ENCODE measurements at places on chromosomes 6 and 20.

DNA sequence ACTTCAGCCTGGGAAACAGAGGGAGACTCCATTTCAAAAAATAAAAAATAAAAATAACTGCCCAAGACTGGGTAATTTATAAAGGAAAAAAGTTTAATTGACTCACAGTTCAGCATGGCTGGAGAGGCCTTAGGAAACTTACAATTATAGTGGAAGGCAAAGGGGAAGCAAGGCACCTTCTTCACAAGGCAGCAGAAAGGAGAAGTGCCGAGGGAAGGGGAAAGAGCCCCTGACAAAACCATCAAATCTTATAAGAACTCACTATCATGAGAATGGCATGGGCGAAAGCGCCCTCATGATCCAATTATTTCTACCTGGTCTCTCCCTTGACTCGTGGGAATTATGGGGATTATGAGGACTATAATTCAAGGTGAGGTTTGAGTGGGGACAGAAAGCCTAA, 95.5 kb upstream of the LGSN start:
- no peak for DNase-seq

- DNase-seq = no peak
Measured at GRCh38 chr6:139590206-139590605, 215.8 kb upstream of the CITED2 start.

- DNase-seq = no peak
Measured at GRCh38 chr6:72647489-72647888, 25.6 kb downstream of the KCNQ5 start.

DNA sequence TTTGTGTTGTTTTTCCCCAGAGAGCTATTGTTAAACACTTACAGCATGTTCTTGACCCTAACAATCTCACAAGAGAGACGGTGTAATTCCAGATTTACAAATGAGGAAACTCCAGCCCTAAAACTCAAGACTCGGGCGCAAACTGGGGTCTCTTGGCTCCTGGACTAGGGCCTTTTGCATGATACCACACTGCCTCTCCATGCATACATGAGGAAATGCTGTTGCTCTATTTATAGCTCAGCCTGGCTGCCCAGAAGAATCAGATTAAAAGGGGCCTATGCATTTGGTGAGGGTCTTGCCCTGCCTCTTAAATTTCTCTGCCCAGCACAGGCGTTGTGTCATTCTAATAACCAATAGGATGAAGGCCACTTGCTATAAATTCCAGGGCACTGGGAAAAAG, 30.5 kb upstream of the SNRPB2 start:
- DNase-seq = no peak

DNA sequence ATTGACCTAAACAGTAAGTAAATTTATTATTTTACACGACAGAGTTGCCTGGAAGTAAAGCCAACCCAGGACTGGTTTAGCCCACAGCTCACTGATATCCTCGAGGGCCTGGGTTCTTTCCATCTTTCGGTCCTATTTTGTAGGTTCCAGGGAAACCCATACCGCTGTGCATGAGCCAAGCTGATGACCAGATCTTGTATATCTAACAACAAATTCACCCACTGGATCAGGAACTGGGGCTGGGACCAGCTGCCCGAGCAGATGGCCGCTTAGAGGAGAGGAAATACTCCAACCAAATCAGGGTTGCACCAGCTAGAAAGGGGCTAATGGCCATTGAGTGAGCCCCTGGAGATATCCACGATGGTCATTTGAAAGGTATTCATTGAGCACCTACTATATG, 139.2 kb downstream of the BACH2 start:
- no peak for DNase-seq
